ENCODE measurements at places on chromosomes 6 and 20.

- DNase-seq, result peak; percentile 73
Measured at GRCh38 chr6:90397929-90398674, 101.5 kb upstream of the BACH2 start.

GRCh38 chr20:45300961-45301360 is 5.7 kb upstream of the RBPJL start:
- no peak for DNase-seq

DNA sequence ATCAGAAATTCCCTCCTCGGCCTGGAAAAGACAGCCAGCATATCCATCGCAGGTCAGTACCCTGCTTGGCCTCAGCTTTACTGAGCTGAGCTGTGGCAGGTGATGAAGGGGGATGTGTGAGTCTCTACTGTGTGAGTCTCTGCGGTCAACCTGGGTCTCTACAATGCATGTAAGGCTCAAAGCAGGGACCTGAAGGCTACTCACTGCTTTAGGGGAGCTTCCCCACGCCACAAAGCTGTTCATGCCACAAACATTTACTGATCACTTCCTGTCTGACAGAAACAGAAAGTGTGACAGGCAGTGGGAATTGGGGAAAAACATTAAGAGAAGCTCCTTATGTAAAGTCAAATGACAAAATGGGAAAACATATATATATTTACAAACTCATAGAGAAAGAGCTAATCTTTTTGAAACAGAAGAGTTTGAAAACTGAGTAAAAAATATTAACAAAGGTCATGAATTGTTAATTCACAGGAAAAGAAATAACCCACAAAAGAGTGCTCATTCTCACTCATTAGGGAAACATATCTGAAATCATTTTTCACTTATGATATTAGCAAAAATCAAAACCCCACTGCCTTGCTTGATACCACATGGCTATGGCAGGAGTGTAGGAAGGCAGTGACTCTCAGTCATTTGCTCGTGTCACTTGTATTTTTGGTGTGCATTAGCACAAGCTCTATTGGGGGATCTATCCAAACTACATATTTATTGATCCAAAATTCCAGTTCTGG is 5.8 kb downstream of the BTN3A3 start:
- no peak for DNase-seq

DNA sequence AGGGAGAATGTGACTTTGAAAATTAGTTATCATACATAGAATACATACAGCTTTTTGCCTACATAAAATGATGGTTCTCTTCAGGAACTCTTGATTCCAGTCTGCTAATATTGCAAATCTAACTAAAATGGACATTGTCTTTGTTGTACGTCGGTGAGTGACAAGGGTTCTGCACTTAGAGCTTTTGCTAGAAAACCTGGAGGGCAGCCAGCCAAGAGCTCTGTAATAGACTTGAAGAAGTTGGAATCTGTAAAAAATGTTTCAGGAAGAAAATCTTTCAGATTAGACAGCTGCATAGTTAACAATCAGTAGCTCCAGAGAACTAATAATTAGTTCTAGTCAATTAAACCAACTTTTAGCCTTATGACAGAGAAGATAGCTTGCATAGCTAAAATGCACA is 138.3 kb downstream of the FLRT3 start:
- no peak for DNase-seq

- DNase-seq, result no peak
Measured at GRCh38 chr6:52495922-52496321, 75.8 kb downstream of the EFHC1 start.

- DNase-seq, result no peak
Measured at GRCh38 chr6:130681028-130681427, 146.2 kb upstream of the SMLR1 start.

All from stimulated activated CD8-positive, alpha-beta memory T cell treated with anti-CD3 and anti-CD28 coated beads, Interleukin-12 subunit alpha, Interleukin-12 subunit beta, amount 100 ng/mL, for 4 hours (primary cell).